Hepatocyte (in vitro differentiated cells): ENCODE measurements at places on chromosomes 5 and 9. TPM values are rescaled to one million over a fixed set of nuclear protein-coding genes. Genes with fewer than 3 reads are reported as not detected.
A peak's percentile ranks its signal among the peaks of the same experiment; 100 is the strongest.

WDR38 gene
- polyA plus RNA-seq = not detected in 2 replicates

LECT2 gene
- 6.3 and 12.3 TPM in 2 replicates for polyA plus RNA-seq

BTNL8 gene
- 9.8 and 12.5 TPM in 2 replicates for polyA plus RNA-seq

IFNA2 gene
- polyA plus RNA-seq = not detected in 2 replicates

MYMK gene
- polyA plus RNA-seq = 0.91 and 1.3 TPM in 2 replicates

- DNase-seq = no peak
Observed at GRCh38 chr9:113267911-113268566, 7.3 kb downstream of the CDC26 start.

DNA sequence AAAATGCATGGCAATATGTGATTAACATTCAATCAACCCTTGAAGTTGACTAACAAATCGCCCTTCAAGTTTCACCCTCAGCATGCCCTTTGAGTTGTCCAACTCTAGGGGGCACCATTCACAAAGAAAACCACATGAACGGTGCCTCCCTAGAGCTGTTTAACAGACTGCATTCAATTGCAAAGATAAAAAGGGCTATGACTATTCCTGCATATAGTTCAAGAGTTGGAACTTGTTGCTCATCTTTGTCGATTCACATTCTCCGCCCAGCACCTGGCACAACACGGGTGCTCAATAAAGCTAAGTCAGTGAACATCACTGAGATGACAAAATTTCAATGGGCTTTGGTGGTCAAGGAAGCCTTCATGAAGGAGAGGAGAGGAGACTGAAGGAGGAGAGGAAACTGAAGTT, 69.6 kb upstream of the SLC30A5 start:
- peak; percentile 65 for DNase-seq

GRCh38 chr5:26482810-26483375, 555.5 kb downstream of the CDH9 start:
- DNase-seq = peak; percentile 65

- peak; percentile 93 for DNase-seq
Observed at GRCh38 chr5:140725799-140726471, 25.7 kb downstream of the ZMAT2 start.

DNA sequence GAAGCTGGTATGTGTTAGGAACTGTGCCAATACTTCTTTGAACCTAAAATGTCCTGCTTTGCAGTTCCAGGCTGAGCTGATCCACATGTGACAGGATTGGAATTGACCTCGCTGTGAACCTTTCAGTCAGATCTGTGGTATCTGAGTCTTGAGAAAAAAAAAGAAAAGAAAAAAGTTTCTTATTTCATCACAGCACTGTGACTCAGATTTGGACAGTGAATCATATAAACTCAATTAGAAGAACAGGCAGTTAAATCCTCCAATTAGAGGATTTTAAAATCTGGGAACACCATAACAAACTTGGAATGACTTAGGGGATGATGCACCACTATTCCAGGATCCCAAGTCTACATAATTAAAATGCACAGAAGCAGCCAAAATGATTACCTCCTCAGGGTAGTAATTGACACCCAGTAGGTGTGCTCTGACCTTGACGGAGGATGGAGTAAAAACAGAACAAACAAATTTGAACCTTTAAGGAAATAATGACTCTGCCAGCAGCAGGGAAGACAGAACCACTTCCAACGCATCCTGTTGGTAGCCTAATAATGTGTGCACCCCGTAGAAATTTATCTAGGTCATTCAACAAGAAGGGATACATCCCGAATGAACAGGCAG, 57.8 kb upstream of the RAI14 start:
- DNase-seq = peak; percentile 60

- DNase-seq = no peak
Observed at GRCh38 chr5:32791536-32792243, 80.6 kb downstream of the NPR3 start.

DNA sequence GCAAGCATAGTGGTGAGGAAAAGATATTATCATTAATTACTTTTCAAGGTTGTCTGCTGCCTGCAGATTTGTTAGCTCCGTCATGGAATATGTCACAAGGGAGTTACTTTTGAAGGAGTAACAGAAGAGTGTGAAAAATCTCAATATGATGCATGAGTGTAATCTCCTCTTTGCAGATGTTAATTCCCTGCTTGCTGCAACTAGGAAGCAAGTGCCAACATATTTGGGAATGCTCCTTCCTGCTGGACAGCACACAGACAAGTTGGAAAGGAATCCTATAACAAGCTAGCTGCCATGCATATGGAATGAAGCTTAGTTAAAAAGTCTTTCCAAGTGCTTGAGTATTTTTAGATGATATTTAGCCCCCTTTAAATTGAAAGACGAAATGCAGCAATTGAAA, 2023.6 kb upstream of the CDH6 start:
- no peak for DNase-seq

- DNase-seq = no peak
Observed at GRCh38 chr5:148825716-148826052, 727 bp upstream of the ADRB2 start.

DNA sequence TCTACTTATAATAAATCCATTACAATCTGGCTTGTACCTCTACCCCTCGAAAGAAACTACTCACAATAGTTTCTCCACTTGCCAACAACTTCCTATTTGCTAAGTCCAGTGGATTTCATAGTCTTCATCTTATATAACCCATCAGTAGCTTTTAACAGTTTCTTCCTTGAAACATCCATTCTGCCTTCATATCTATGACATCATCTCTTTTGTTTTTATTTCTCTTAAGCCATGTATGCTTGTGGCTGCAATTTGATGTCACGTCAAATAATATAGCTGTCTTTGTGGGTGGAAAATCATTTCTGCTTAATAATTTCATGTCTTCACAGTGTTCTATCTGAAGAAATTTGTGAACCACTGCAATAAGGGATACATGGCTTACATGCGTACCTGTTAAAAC, 77.5 kb upstream of the GRHPR start:
- DNase-seq = no peak

- DNase-seq = no peak
Observed at GRCh38 chr5:87147441-87147840, 120.2 kb upstream of the RASA1 start.

- DNase-seq = peak; percentile 55
Observed at GRCh38 chr5:147887026-147887627, 8.6 kb downstream of the SCGB3A2 start.

GRCh38 chr9:109355564-109356297, 34.9 kb upstream of the EPB41L4B start:
- DNase-seq = no peak

GRCh38 chr9:77523891-77524290, 124.2 kb downstream of the GNA14 start:
- peak; percentile 39 for DNase-seq

GRCh38 chr9:74499770-74500583, 2.8 kb downstream of the RORB start:
- peak; percentile 11 for DNase-seq

DNA sequence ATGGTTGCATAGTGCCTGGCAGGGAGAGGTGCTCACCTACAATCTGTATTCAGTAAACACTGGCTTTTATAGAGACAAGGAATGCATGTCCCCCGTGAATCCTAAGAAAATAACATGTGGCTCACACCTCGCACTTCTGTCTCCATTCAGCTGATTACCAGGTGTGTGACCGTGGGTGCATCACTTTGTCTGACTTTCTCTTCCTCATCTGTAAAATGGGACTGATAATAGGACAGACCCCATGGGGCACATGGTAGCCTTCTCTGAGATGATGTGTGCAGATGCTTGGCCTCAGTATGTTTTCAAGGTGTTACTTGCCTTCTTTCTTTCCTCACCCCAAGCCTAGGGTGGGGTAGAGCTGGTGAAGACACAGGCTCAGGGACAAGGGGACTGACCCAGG, 6.3 kb downstream of the CXXC5 start:
- no peak for DNase-seq

GRCh38 chr9:5231212-5231611, at the start of gene INSL4:
Gene INSL4 (plus strand): TSS chr9:5231419. CDS start chr9:5231524, 105 bp downstream.
- DNase-seq = no peak
